Kidney epithelial cell (primary cell): ENCODE measurements at places on chromosomes 2 and 18.

DNA sequence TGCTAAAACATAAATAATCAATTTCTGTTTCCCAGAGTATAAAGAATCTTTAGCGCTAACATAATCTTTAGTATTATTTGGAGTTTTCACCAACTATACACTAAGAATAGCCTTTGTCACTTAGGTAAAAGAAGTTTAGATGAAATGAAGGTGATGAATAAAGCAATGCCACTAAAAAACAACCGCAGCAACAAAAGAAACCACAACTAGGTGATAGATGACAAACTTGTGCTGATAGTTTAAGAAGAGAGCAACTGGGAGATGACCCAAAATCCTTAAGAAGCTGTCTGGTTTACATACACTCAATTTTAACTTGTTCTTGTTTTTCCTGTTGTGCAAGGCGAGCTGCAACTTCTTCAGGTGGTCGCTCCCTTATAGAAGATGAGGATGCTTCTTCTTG is 24.8 kb downstream of the IMMT start:
- no peak for DNase-seq

GRCh38 chr2:106858810-106859209 is 27.2 kb downstream of the ST6GAL2 start:
- no peak for DNase-seq

DNA sequence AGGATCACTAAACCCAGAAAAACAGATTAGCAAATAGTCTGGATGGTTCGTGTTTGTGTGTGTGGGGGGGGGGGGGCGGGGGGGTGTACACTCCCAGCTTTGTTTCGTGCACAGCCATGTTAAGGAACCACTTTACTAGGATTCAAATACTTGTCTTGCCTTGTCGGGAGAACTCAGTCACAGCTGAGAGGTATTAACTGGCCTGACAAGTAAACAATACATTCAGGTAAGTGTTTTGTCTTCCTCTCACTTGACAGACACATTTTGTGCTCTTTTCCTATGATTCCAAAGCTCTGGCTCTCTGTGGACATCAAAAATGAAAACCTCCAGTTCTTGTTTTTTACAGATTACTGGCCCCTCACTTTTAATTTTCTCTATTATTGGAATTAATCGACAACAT is 173.5 kb downstream of the LRP1B start:
- no peak for DNase-seq

- DNase-seq = no peak
Observed at GRCh38 chr18:21745231-21745630, 4.6 kb downstream of the MIB1 start.

GRCh38 chr2:221485503-221485870 is 86.6 kb downstream of the EPHA4 start:
- no peak for DNase-seq

DNA sequence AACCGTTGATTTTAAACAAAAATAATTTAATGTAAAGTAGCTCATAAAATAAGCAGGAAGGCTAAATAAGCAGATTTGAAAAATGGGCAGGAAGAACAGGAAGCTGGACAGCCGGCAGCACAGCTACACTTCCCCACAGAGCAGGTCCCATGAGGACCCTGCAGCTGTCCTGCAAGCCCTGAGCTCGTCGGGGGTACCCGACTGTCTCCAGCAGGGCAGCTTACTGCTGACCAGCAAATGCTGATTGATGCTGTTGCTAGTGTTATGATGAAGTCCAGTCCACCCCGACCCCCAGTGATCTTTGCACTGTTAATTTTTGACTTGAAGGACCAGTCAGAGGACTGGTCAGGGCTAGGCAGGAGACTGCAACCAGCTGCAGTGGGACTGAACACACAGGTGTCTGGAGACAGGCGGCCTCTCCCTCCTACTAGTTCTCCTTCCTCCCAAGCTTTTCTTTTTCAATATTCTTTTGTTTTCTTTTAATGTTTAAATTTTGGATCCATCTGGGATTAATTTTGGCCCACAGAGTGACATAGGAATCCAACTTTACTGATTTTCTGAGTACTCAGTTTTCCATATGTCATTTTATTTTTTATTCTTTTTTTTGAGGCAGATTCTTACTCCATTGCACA is 27.7 kb downstream of the POLE4 start:
- no peak for DNase-seq

- no peak for DNase-seq
Observed at GRCh38 chr18:27894746-27895145, 282.2 kb downstream of the CDH2 start.

DNA sequence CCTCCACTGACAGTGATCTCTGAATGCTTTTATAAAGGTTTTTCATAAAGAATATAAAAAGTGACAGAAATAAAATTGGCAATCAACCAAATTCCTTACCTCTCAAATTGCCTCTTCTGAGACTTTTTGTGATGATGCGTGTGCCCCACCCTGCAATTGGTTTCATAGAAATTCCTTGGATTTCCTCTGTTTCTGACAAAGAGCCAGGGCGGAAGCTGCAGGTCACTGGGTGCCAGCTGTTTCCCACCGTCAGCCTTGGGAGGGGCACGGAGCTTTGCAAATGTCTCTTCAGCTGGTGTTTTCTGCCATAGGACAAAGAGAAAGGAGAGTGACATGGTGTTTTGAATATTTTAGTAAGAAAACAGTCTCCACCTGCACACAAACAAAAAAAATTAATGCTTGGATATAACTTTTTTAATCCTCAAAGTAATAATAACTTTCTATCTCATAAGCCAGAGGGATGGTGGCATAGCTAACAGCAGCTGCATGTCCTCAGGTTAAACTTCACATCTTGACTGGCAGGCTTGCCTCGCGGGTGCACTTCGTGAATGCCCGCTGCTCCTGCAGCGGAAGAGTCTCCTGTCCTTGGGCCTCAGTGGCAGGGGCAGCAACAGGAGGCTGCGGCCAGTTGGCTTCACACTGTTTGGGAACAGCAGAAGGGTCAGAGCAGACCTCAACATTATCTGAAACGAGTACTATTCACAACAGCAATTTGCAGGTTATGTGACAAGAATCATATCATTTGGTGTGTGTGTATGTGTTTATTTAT is 24.7 kb downstream of the AGAP1 start:
- DNase-seq = no peak

DNA sequence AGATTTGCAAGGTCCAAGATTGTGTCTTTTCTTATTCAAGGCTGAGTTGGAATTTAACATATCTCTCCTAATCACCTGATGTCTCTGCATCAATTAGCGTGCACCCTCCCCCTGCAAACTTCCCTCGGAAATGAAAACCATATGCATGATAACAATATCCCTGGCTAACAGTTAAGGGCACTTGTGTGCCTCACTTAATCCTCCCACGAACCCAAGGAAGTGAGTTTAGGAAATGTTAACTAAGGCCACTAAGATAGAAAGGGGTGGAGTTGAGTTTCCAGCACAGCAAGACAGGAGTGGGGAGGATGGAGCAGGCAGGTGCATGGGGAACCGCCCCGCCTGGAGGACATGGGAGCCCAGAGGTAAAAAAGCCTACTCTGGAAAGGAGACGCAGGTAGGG is 52.4 kb upstream of the PTMA start:
- DNase-seq = no peak

- no peak for DNase-seq
Observed at GRCh38 chr2:204535764-204536163, 9.5 kb upstream of the PARD3B start.

DNA sequence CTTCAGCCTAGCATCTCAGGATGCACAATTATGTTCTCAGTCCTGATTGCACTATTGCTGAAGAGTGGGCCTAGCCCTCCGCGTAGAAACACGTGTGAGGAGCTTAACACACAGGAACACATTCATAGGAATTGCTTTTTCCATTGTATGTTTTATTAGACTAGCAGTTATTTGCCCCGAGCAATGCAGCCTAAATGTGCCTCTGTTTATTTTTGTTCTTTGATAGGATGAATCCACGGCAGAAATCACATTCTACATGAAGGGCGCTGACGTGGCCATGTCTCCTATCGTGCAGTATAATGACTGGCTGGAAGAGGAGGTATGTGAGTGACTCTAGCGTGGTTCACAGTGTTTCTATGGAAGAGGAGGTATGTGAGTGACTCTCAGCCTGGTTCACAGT is 65.9 kb upstream of the NFATC1 start:
- no peak for DNase-seq
